ENCODE measurements at places on chromosomes 11 and 22. TPM values are rescaled to one million over a fixed set of nuclear protein-coding genes. Genes with fewer than 3 reads are reported as not detected.

Gene PHLDA2
- polyA plus RNA-seq: 1.0 TPM

Gene MRGPRX4
- not detected for polyA plus RNA-seq

Gene PRR5L
- polyA plus RNA-seq: 22.2 TPM

Gene NXPE1
- polyA plus RNA-seq: 0.16 TPM

Gene GLYATL1
- 161 TPM for polyA plus RNA-seq

Gene GLYAT
- 174 TPM for polyA plus RNA-seq

DNA sequence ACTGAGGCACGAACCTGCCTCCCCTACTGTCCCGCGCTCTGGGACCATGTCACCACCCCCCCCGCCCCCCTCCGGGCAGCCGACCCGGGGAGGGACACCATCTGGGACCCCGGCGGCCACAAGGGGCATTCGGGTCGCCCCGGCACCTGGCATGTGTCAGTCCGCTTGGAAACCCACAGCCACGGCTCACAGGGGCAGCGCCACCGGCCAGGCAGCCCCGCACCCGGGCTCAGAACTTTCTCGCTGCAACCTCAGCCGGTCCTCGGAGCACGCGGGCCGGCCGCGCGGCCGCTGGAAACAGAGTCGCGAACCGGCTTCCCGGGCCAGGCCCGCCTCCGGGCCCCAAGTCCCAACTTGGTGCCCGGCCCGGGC is 159.9 kb upstream of the GRK3 start:
- no peak for DNase-seq

DNA sequence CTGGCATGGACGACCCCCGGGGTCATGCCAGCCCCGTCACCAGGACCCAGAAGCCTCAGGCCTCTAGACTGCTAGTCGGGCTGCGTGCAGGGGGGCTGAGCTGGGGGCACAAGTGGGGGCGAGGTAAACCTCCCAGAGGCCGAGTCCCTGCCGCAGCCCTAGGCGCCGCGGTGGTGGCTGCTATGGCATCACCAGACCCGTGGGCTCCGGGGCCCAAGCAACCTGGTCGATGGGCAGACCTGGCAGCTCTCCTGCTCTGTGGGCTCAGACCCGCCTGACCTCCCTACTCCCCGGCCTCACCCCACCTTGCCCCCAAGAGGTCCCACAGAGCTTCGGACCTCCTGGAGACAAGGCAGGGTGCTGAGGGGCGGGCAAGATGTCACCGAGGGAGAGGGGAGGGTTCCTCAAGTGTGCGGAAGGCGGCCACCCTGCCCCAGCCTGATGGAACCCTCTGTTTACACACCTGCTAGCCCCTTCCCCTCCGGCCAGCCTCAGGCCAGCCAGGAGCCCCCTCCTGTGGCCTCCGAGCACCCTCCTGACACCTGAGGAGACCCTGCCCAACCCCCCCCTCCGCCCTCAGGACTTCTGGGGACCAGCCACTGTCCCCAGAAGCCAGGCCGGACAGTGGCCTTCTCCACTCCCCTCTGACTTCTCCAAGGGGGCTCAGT is 9.4 kb downstream of the IGF2 start:
- DNase-seq: no peak

GRCh38 chr11:86068138-86068871 is 579 bp downstream of the PICALM start:
- DNase-seq: peak; percentile 40

DNA sequence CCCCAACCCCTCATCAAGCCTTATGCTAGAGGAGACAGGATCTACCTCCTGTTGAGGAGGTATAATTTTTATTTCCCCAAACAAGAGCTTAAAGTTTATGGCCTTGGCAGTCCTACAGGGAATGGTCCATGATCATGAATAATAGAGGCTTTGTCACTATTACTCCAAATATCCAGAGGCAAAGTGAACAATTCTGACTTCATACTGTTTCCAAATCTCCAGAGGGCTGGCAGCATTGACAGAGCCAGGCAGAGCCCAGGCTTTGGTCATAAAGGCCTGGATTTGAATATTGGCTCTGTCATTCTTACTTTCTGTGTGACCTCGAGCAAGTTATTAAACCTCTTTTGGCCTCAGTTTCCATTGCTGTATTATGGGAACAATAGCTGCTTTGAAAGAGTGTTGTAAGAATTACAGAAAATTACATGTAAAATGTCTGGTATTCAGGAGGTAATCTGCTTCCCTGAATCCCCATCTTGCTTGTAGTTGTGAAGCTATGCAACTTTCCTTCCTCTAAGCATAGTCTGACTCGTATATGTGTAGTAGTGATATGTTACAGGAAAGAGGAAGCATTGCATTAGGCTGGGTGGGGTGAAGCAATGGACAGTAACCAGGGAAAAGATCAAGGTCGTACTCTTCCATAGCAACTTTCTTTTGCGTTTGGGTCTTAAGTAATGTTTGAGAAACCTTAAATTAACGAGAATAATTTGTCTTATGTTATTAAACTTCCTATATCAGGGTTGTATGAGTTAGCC is 88.8 kb downstream of the CD44 start:
- no peak for DNase-seq

DNA sequence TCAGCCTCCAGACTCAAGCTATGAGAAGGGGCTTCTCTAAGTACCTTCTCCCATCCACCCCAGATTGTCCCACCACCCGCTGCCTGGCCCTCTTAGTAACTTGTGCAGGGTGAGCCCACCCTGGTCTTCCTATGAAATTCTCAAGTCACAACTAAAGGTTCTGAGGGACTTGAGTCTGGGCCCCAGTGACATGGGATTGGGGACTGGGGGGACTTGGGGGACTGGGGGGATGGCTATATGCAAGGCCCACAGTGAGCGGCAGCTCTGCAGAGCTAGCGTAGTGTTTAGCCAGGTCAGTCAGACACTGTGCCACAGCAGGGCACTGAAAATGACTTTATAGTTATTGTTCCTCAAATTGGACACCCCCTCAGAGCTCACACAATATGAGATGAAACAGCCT is 622.3 kb upstream of the CADM1 start:
- DNase-seq: no peak

GRCh38 chr22:46652081-46652846 is 32.1 kb downstream of the GRAMD4 start:
- no peak for DNase-seq

DNA sequence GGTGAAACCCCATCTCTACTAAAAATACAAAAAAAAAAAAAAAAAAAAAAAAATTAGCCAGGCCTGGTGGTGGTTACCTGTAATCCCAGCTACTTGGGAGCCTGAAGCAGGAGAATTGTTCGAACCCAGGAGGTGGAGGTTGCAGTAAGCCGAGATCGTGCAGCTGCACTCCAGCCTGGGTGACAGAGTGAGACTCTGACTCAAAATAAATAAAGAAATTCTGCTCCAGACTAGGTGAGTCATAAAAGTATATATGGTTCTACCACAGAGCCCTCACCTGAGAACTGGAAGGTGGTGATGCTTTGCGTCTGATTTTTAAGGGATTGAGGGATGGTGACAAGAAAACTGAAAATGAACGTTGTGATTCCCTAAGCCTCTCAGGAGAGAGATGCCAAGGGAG is 58.4 kb downstream of the NTM start:
- no peak for DNase-seq

- DNase-seq: no peak
Measured at GRCh38 chr11:118442908-118443589, 6.8 kb downstream of the KMT2A start.

GRCh38 chr11:116166573-116167465 is 606.0 kb downstream of the BUD13 start:
- no peak for DNase-seq

DNA sequence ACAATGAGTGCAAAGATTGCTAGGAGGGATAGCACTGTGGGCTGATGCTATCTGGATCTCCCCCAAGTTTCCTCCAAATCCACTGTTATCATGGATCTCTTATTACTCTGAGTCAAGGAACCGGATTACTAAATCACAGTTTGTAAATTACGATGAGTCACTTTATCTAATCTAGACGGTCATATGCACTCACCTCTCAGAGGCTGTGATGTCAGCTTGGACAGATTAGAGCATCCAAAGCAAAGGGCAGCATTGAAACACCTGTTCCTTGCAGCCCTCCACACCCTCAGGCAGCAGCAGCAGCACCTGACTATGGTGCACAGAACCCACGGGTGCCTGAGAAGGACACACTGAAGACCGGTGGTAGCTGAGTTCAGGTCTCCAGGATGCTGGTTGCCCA is 14.0 kb upstream of the POU2AF1 start:
- DNase-seq: no peak

GRCh38 chr11:65400307-65401072 is 14.1 kb downstream of the FRMD8 start:
- DNase-seq: no peak

DNA sequence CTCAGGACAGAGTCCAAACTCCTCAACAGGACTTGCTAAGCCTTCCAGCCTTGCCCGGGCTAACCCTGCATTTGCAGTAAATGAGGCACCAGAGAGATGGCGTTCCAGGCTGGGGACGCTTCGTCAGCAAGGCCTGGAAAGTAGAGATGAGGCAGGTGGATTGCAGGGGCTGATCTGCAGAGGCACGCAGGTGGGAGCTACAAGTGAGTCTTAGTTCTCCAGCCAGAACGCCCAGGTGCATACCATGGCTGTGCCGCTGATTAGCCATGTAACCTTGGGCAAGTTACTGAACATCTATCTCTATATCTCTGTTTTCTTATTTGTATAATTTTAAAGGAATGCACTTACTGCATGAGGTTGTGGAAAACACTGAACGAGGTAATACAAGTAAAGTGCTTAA is 52.7 kb upstream of the BARX2 start:
- DNase-seq: no peak

DNA sequence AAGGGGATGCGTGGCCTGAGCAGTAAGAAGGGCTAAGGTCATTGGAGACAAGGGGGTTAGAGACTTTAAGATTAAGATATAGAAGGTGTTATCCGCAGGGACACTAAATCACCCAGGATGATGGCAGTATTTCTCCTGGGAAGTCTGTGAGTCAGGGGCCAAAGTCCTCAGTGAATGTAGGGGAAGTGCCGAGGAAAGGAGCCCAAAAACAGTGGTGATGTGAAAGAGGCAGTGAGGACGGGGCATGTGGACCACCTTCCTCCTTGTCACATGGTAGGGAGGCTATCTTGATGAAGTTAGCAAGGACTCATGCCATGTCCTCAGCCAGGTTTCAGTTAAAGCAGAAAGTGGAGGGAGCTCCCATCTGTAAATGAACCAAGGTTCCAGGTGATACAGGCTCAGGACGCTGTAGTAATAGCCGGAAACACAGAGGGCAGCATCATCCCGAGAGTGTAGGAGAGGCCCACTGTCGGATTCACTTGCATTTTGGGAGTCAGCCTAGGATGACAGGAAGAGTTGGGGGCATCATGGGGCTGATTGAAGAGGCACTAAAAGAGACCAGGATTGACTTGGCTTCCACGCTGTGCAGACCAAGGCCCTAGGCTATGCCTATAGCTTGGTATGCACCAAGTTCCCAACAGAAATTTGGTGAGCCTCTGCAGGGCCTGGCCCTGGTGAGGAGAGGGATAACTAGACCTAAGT is 33.5 kb downstream of the WEE1 start:
- no peak for DNase-seq

DNA sequence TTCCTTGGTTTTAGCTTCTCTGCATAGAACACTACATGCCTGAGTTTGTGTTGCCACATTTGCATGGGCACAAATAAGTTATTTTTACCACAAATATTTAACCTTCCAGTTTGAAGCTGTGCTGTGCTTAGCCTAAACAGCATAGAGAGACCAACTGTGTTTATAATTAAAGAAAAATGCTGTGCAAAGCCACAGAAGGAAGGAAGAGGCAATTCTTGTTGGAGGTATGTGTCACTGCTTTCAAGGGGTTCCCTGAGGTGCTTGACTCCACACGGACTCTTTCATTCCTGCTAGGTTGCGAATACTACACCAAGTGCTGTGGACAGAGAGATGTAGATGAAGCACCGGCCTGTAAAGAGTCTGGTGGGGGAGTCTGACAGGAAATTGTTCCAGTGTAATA is 47.6 kb upstream of the OLFML1 start:
- no peak for DNase-seq

- no peak for DNase-seq
Measured at GRCh38 chr22:44735518-44736428, 16.6 kb upstream of the ARHGAP8 start.

DNA sequence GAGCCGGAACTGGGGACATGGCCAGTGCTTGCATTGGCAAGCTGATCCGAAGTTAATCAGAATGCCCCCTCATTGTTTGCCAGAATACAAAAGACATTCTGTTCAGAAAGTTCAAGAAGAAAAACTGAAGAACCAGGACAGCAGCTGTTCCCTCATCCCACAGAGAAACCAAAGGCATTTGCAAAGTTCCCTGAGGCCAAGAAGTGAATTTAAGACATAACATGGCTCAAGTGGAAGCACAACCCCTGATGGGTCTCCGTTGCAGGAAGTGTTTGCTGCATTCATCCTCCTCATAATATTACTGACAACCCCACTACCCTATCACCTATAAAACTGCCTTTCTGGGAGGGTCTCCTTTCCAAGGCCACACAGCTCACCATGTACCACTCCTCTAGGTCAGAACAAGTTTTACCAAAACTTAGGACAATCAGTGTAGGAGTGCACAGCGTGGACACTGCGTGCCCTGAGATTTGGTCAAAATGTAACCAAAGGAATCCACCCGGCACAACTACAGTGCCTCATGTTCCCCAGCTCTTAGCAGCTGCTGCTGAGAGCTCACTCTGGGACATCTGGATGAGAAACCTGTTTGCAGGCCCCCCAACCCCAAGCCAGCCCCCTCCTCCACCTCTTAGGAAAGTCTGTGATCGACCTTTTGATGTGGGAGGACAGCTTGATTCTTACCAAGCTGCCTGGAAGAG is 101.6 kb upstream of the AKIP1 start:
- DNase-seq: no peak

DNA sequence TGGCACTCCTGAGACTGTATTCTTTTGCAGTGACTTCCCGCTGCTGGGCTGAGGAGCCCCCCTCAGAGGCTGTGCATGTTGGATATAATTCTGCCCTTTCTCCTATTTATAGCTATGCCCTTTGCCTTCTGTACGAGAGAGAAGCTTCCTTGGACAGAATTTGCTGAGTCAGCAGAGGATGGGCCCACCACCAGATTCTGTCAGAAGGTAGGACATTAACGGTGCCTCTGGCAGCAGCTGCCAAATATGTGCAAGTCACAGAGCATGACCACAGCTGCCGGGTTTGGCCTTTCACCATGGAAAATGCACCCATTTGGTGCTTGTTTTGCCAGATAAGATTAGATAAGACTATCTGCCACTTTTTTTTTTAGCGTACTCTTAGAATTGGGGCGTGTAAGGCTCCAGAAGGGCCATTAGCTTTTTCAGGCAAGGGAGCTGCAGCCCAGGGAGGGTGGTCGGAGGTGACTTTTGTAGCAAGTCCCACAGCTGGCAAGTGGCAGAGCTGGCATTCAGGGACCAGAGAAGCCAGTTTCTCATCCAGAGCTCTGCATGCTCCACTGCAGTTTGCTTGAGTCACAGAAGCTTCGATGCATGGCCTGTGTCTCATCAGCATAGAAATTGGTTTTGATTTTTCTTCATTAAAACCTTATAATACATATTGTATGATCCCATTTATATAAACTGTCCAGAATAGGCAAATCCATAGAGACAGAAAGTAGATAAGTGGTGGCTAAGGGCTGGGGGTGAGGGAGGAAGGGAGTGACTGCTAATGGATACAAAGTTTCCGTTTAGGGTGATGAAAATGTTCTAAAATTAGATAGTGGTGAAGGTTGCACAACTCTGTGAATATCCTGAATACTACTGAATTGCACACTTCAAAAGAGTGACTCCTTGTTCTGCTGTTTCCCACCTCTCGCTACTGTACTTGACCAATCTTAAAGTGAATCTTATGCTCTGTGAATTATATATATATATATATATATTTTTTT is 15.8 kb downstream of the UPB1 start:
- no peak for DNase-seq

Data from renal pelvis (tissue), 12 donors.